ENCODE measurements at places on chromosomes 1 and 21.

DNA sequence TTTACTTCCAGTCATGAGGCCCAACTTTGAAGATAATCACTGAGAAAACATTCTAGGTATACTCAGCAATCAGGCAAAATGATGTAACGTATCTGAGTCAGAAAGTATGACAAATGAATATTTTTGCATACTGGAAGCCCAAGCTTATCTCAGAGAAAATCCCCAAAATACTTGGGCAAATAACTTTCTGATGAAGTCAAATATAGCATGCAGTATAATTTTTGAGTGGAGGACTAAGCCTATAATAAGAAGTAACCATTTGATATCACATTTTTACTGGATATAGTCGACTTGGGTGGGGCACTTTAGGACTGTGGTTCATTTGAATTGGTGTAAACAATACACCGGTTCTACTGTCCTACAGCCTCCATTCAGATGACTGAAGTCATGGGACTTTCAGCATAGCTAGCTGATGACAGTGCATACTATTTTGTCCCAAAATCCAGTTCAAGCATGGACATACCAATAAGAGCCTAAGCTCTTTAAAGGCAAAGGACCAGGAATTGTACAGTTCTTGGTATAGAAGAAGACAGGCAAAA, 2.3 kb upstream of the GADD45A start:
- DNase-seq, result no peak

DNA sequence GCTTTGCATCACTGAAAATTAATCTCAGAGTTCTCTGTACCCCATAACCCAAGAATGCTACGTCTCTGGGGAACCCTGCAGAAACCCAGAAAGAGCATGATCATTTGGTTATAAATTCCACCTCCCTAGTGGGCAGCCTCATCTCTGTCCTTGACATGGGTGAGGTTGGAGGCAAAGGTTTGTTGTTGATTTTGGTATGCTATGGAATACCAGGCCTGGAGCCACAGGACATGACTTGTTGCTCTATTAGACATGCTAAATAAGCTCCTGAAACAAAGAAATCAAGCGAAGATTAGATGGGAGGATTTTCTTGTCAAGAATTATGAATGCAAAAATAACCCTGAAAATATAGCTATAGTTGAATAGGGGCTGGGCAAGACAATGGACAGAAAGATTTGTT, 197.4 kb upstream of the CAMK1G start:
- DNase-seq, result no peak

- DNase-seq, result no peak
These were observed 316.8 kb upstream of the SNX7 start for GRCh38 chr1:98344731-98345130.

- DNase-seq, result no peak
These were observed 27.2 kb upstream of the DMRTB1 start for GRCh38 chr1:53431805-53432565.

DNA sequence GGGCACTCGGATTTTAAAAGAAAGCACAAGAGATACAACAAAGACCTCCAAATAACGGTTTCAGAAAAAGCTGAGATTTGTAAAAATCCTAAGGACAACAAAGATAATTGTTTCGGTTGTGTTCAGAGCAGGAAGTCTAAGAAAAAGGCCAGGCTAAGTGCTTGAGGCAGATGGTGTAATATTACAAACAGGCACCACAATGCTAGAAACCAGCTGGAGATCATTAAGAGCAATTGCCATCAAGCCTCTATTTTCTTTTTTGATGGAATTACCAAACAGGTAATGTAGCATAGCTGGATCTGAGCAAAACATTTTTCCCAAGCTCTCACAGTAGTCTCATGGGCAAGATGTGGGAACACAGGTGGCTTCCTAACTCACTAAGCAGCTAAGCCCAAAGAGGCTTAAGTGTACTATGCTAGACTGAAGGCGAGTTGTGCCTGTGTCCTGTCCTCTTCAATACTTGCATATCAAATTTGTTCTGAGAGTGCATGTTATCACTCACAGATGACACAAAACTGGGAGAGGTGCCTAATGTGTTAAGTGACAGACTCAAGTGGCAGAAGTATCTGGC, 161.6 kb downstream of the GLUL start:
- DNase-seq, result no peak

- DNase-seq, result no peak
These were observed 14.3 kb upstream of the LSM10 start for GRCh38 chr1:36411674-36412648.

DNA sequence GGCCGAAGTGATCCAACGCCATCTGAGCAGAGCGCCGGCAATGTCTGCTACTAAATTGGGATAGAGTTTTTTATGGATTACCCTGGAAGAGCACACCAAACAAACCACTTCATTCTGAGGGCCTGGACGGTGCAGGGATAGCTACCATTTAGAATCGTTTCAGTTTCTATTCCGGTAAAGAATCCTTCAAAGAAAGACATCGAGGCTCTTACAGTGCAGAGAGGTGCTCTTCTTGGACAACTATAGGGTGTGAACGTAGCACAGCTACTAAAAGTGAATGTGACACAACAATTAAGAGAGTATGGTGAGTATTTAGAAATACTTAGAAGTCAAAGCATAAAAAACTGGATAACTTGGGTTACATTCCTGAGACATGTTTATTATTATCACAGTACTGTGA, 16.1 kb downstream of the HIVEP3 start:
- no peak for DNase-seq

- DNase-seq, result no peak
These were observed 28.2 kb upstream of the PPP1R15B start for GRCh38 chr1:204439621-204440375.

DNA sequence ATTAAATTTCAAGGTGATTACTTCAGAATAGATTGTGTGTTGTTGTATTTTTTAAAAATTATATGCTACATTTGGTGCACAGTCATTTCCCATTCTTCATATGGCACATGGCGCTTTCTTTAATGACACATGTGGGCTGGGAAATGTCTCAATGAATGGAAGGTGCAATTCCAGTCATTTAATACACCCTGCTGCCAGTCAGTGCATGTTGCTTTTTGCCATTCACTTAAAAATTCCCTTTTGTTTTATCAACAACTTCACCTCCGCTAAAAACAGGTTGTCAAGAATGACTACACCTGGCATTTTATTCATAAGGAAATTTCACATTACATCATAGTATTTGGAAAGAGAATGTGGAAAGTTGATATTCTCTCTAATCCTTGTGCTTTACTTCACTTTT, 716.4 kb upstream of the ADAMTS5 start:
- DNase-seq, result no peak

DNA sequence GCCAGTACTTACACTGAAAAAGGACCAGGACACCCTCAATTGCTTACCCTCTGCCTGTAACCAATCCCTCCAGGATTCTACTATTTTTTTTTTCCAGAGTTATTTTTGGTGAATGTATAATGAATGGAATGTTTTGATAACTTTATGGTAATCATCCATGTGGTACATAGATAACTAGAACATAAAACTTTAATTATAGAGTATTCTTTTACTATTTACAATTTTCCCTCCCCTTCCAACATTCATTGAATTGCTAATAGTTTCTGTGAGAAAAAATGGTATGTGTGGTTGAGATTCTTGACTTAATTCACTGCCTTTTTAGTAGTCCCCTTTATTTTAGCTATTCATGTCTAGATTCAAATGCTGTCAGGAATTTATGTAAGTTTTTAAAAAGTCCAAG, 164.6 kb downstream of the CYYR1 start:
- DNase-seq, result no peak

GRCh38 chr1:78254517-78254916, 208.8 kb downstream of the GIPC2 start:
- DNase-seq, result no peak

- DNase-seq, result peak; percentile 80
These were observed 15.6 kb upstream of the HJV start for GRCh38 chr1:146036965-146037646.

DNA sequence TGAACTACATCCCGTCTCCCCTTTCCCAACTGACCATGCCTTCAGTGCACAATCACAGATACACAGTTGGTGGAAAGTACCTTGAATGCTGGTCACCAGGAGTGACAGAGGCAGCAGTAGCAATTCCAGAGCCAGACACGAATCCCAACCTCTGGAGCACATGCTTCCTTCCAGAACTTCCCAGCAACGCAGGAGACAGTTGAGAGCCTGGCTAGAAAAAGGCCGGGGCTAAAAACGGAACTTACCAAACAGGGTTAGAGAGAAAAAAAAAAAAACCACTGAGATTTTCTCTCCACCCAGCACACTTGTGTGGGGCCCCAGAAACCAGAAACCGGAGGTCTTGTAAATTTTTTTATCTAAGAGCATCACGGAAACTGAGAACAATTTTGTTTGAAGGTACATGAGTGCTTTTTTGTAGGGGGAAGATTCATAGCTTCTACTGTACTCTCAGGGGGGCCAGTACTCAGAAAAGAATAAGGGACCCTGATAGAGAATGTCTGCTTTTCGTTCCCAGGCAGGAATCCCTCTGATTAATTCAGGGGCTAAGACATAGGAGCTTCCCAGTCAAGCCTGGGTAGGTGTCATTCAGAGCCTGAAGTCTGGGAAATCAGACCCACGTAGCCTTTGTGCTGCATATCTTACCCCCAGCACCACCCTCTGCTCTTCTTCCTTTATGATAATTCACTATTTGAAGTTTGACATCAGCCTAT, at the start of gene CD48:
Gene CD48, minus strand, starts transcription at position 221 of the 710 bp plus-strand sequence. Its CDS starts 59 bp downstream, at position 162.
- DNase-seq, result no peak

DNA sequence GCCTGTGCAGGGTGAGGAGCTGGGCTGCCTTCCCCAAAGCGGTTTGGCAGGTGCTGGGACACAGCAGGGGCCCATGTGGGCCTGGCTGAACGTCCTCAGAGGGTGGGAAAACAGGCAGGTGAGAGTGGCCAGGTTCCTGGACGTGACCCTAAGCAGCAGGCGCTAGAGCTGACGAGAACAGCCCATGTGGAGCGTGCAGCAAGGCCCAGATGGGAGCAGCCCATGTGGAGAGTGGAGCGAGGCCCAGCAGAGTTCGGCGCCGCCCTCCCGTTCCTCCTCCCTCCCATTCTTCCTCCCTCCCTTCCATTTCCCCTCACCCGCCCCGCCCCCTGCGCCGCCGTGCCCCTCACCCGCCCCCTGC, 314.4 kb upstream of the VAMP3 start:
- no peak for DNase-seq

DNA sequence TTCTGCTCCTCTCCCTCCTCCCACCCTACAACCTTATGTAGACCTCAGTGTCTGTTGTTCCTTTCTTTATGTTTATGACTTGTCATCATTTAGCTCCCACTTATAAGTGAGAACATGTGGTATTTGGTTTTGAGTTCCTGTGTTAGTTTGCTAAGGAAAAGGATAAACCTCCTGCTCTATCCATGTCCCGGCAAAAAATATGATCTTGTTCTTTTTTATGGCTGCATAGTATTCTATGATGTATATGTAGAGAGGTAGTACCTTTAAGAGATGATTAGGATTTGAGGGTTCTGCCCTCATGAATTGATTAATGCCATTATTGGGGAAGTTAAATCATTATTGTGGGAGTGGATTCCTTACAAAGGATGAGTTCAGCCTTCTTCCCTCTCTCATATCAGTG, 41.8 kb downstream of the LRIF1 start:
- no peak for DNase-seq

- DNase-seq, result no peak
These were observed 558 bp upstream of the PGD start for GRCh38 chr1:10398278-10398733.

- DNase-seq, result no peak
These were observed 61.6 kb downstream of the LRRN2 start for GRCh38 chr1:204623894-204624361.

DNA sequence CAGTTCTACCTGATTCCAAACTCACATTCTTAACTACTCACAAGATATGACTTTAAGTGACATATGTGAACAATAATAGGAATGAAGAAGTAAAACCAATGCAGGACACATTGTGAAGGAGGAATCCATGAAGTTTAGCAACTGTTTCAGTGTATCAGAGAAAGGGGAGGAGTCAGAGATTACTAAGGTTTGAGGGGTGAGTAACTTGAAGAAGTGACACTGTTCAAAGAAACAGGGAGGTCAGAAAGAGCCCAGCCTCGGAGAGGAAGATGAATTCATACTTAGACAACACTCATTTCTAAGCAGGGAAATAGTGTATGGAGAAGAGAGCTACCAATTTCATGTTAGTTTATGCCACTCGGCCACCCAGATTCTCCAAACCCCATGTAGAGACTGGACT, 28.2 kb upstream of the RPF1 start:
- no peak for DNase-seq

GRCh38 chr21:32886339-32886738, 114.8 kb upstream of the PAXBP1 start:
- no peak for DNase-seq

DNA sequence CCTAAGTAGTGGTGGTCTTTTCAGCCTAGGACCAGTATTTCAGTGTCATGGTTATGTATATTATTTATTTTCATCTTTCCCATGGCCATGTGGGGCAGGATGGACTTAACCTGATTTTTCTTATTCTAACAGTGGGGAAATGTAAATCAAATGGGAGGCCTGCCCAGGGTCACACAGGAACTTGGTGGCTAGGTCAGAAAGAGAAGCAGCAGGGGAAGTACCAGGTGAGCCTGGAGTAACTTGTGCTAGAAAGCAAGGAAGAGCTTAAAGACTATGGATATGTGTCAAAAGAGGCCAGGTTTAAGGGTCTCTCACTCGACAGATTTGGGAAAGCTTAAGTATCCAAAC, 936 bp downstream of the ZFP69B start:
- no peak for DNase-seq

- DNase-seq, result peak; percentile 11
These were observed at the start of gene HEYL for GRCh38 chr1:39639305-39640130. Gene HEYL (minus strand): TSS chr1:39639643. CDS start chr1:39639625, 18 bp downstream.

GRCh38 chr1:52474807-52475206, 70.4 kb downstream of the PRPF38A start:
- DNase-seq, result no peak

DNA sequence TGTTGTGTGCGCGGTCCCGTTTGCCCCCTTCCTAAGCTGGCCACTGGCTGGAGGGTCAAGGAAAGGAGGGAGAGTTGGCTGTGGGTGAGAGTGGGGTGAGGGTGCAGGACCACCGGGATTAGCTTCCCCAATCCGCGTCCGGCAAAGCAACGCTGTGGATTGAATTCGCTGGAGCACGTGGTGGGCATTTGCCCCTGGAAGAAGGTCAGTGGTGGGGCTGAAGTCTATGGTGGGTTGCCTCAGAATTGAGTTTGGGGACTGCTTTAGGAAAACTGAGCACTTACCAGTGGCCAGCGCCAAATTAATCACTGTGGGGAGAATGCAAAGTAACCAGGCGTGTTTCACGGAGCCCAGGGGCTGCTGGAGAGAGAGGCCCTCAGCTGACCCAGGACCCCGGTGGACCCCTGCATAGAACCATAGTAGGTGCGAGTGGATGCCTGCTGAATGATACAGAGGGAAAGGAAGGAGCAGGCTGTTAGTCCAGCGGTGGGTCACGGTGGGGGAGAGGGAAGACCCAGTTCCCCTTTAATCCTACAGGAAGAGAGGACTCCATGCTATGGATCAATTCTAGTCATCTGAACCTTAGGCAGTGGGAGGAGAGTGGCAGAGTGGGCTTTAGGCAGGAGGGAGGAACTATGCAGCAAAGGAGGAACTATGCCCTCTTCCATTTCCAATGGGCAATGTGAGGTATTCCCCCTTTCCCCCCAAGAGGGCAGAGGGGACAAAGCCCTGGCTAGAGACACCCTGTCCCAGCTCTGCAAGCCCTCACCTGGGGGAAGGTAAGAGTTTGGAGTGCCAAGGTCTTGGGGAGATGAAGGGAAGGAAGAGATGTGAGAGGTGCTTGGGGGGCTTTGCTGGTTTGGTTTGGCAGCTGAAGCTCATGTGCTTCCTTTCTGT, 1.2 kb downstream of the TNFRSF8 start:
- no peak for DNase-seq
